Stimulated activated CD4-positive, alpha-beta T cell treated with anti-CD3 and anti-CD28 coated beads, Interleukin-4, amount 100 ng/mL, for 4 hours (primary cell): ENCODE measurements at places on chromosomes 12 and 14.

DNA sequence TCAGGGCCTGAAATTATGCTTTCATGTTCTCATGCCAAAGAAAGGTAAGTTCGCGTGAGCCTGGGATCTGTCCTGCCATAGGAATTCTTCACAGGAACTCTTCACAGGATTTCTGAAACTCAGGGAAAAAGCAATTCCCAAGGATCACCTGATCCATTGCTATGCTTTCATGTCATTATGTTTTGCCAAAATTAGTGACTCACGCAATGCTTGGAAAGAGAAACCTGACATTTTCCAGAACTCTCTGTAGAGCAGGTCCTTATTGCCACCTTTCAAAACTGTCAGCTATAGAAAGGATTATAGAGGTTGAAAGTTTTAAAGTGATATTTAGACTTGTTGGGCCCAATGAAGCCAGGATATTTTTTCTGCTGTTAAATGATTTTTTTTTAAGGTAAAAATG, 6.3 kb upstream of the KCNJ8 start:
- DNase-seq = no peak

GRCh38 chr14:71529848-71530247, 402.4 kb upstream of the RGS6 start:
- DNase-seq = no peak

DNA sequence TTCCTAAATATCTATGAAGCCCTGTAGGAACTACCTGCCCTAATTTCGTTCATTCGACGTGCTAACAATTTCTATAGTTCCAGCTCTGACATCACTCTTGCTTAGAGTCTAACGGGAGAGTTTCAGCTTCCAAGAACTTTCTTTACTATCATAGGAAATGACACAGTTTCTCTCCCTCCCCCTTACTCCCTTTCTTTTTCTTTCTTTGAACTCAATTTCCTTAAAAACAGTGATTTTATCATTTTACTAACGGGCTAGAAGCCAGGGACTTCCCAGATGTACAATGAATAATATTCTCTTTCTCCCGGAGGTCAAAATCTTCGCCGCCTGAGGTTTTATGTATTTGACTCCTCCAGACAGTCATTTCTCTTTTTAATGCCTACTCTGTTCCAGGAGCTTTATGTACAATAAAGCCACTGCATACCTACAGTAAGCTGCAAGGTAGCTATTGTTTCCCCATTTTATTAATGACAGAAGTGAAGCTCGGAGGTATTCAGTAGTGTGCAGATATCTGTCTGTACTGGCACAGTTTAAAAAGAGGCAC, 15.7 kb downstream of the SMCO2 start:
- no peak for DNase-seq

- no peak for DNase-seq
Measured at GRCh38 chr12:106645074-106645421, 62.2 kb downstream of the RFX4 start.

GRCh38 chr12:18145924-18146323, 55.9 kb upstream of the RERGL start:
- DNase-seq = no peak

GRCh38 chr12:26317942-26318575, 122.7 kb downstream of the SSPN start:
- DNase-seq = no peak

GRCh38 chr12:11885261-11886038, 185.3 kb upstream of the BCL2L14 start:
- no peak for DNase-seq

- no peak for DNase-seq
Measured at GRCh38 chr12:116821291-116821690, 60.0 kb downstream of the HRK start.

DNA sequence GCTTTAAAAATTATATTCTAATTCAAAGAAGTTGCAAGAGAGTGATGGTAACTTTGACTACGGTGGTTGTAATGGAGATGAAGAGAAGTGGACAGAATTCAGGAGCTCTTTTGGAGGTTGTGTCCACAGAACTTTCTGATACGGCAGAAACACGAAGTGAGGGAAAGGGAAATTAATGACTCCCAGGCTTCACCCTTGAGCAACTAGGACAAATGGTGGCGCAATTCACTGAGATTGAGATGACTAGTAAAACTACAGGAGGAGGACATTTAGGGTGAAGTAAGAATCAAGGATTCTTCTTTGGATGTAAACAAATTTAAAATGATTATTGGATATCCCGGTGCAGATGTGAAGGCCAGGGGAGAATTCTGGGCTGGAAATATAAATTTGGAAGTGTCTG, 212.6 kb downstream of the PTPRO start:
- DNase-seq = no peak

DNA sequence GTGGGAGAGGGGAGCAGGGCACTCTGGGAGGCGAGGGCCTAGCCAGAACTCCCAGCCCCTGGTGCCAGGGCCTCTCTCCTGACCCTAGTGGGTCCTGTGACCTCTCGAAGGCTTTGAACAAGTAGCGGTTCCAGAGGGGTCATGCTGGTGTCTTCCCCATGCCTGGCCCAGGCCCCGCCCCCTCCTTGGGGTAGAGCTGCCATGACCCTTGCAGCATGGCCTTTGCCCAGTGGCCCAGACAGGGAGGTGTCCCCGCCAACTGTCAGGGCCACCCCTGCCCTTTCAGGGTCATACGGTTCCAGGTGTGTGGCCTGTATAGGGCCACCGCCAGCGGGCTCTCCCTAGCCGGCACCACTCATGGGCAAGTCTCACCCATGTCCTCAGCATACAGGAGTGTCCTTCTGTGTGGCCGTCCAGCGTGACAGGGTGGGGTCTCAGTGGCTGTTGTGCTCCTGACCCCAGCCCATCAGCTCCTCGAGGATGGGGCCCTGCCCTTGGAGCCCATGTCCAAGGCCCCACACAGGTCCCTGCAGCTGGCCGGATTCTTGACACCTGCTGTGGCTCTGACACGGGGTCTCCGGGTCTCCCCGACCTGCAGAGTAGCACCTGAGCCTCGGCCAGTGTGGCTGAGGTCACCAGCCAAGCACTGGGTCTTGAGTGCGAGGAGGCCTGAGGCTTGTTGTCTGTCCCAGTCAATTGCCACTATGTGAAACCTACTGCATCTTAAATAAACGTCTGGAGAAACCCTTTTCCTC, 34.6 kb downstream of the PACS2 start:
- no peak for DNase-seq

- DNase-seq = no peak
Measured at GRCh38 chr12:95136598-95136997, 63.2 kb upstream of the NR2C1 start.

GRCh38 chr12:76037130-76038103, 5.8 kb upstream of the PHLDA1 start:
- no peak for DNase-seq

DNA sequence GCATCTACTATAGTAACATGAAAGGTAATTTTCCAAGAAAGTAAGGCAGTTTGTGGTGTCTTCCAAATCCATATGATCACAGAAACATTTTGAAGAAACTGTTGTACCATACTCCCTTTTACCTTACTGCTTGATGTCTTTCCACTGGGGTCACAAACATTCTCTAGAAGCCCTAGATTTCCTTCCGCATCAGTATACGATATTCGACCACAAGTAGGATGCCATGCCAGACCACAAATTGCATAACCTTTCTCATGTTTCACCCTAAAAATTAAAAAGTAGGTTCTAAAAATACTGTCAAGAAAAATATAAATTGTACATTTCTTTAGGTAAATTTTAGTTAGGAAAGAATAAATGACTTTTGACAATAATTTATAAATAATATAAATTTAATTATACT, 26.5 kb downstream of the WDHD1 start:
- no peak for DNase-seq

DNA sequence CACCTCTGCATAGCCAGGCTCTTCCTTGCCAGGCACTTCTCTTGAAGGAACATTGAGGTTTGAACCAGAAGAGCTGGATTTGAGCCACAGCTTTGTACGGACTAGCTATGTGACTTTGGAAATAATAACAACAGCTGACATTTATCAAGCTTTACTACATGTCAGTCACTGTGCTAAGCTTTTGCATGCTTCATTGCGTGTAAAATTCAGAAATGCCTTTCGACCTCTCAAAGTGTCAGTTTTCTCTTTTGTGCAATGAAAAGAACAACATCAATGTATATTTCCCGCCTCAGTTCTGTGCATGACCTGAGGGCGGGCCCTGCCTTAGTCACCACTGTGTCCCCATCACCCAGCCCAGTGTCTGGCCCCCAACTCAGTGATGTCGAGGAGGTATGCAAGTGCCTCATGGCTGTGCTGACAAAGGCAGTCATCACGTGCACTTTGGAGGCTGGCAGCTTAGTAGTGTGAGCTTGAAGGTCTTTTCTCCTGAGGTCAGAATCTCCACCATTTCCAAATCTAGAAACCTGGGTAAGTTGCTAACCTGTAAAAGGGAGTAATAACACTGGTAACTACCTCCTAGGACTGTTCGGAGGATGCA, 17.9 kb upstream of the AQP2 start:
- no peak for DNase-seq

DNA sequence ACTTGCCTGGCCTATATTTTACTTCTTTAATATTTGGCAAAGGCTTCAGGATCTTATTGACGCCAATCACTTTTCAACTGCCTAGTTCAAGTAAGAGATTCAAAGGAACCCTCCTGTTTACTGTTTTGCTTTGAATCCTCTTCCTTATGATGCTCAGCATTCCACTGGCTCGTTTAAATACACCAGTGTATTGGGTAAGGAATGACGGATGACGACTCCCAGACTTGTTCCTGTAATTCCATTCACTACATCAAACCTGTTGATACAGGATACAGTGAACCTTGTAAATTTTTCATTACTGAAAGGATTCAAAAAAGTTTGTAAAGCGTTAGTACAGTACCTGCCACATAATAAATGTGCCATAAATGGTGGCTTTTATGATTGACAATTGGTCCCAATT, 1.7 kb upstream of the SYCP3 start:
- no peak for DNase-seq

- DNase-seq = no peak
Measured at GRCh38 chr12:89347325-89347829, 4.9 kb downstream of the DUSP6 start.

DNA sequence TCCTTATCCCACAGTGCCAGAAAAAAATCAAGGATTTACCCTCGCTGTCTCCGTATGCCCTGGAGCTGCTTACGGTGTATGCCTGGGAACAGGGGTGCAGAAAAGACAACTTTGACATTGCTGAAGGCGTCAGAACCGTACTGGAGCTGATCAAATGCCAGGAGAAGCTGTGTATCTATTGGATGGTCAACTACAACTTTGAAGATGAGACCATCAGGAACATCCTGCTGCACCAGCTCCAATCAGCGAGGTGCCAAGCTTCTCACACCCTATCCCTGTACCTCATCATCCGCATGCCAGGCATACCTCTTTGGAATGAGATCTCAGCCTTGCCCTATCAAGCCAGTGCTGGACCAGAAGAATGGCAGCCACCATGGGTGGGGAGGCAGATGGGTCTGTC, 19.2 kb downstream of the OAS2 start:
- no peak for DNase-seq

DNA sequence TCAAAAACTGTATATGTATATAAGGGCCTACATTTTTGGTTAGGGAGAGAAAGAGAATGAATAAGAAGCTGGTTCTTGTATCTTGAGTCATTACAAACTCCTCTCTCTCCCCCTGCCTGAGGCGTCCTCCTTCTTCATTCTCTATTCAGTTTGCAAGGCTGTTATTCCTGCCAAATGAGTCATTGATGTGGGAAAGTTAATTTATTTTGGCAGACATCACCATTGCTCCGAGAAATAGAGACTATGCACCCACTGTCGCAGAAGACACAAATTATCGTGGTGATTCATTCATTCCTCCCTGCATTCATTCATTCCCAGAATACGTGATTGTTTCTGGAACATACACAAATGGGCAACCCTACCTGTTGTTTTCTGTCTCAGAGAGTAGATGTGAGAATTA, 112.5 kb upstream of the MED13L start:
- no peak for DNase-seq

DNA sequence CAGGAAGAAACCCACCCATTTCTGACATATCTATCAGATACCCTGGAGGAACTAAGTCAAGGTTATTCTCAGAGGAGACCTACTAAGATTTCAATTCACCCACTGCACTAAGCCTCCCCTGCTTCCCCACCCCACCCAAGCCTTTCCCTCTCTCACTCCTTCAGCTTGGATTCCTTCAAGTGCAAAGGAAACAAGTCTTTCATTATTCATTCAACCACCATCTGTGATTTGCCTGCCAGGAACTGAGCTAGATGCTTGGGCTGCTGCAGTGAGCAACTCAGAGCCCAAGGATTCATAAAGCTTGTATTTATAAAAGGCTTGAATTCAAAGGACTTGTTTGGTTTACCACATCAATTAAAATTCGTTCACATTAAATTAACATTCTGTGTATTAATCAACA, 161.3 kb downstream of the GXYLT1 start:
- DNase-seq = no peak

- DNase-seq = no peak
Measured at GRCh38 chr14:64265222-64265621, 28.9 kb downstream of the ESR2 start.

DNA sequence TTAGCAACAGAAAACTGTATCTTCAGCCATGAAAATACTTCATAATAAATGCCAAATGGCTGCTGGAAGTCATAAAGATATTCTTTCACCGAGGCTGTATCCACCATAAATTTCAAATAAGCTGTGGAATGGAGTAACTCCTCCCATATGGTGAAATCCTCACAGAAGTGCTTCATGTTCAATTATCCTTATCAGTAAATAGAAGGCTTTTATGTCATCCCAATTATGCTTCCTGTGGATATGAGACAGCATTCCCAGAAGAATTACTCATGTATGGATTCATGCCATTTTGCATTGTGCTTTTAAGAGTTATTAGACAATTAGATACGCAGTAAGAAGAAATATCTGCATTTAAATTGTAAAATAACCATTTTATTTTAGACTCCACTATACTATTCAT, 99.0 kb downstream of the RTN1 start:
- no peak for DNase-seq

DNA sequence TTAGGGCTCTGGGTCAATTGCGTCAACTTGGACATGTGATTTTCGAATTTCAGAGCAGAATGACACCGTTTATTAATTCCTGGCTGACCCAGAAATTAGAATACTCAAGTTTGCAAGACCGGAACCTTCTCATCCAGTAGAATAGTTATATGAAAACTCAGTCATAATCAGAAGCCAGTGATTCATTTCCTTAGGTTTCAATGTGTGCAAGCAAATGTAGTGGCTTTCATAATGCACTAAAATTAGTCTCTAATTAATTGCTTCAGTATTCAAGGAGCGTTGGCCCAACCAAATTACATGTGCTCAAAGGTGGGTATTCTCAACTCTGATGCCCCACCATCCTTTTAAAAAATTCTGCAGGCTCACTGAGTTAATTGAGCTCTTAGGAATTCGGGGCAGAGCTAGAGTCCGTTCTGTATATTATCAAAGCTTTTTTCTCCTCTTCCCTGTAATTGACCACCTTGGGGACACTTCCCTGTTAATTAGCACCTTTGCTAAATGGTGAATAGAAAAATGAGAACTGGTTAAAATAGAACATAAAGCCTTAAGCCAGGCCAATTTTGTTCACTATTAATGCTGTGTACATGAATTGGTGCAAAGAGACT, 55.4 kb downstream of the DAO start:
- DNase-seq = no peak

DNA sequence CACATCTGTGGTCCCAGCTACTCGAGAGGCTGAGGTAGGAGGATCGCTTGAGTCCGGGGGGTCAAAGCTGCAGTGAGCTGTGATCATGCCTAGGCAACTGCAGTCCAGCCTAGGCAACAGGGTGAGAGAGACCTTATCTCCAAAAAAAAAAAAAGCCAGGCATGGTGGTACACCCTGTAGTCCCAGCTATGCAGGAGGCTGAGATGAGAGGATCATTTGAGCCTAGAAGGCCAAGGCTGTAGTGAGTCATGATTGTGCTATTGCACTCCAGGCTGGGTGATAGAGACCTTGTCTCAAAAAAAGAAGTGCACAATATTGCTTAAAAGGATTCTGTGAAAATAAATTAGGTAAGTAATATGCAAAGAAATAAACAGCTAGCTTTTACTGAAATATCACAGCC, 17.0 kb downstream of the NAA25 start:
- DNase-seq = no peak
